Neural cell (in vitro differentiated cells): ENCODE measurements at places on chromosomes 5 and 9. TPM values are rescaled to one million over a fixed set of nuclear protein-coding genes. Genes with fewer than 3 reads are reported as not detected.

NUDT12 gene
- polyA plus RNA-seq, result 22.8 and 24.9 TPM in 2 replicates

CDH6 gene
- 2.1 and 2.3 TPM in 2 replicates for polyA plus RNA-seq

OR1J2 gene
- polyA plus RNA-seq, result not detected in 2 replicates

PTPA gene
- 50.5 and 62.8 TPM in 2 replicates for polyA plus RNA-seq

EMB gene
- 9.1 and 10.8 TPM in 2 replicates for polyA plus RNA-seq

PPIP5K2 gene
- polyA plus RNA-seq, result 133 and 153 TPM in 2 replicates

SLCO6A1 gene
- polyA plus RNA-seq, result not detected in 2 replicates

GLDC gene
- polyA plus RNA-seq, result 11.4 and 13.9 TPM in 2 replicates

RMRP gene
- polyA plus RNA-seq, result 9,508 TPM in 1 of 2 replicates, not detected in the other

PCDHGB6 gene
- 29.2 and 34.4 TPM in 2 replicates for polyA plus RNA-seq

CTSV gene
- polyA plus RNA-seq, result 0.32 and 1.8 TPM in 2 replicates

TICAM2 gene
- not detected in 2 replicates for polyA plus RNA-seq

NIPSNAP3A gene
- 51.9 and 52.3 TPM in 2 replicates for polyA plus RNA-seq

TAF1L gene
- not detected in 2 replicates for polyA plus RNA-seq

FOXD4L3 gene
- not detected in 2 replicates for polyA plus RNA-seq

GFM2 gene
- polyA plus RNA-seq, result 77.8 and 95.3 TPM in 2 replicates

SMIM33 gene
- not detected in 2 replicates for polyA plus RNA-seq

MRPL22 gene
- polyA plus RNA-seq, result 26.8 and 28.0 TPM in 2 replicates

RFK gene
- 94.6 and 131 TPM in 2 replicates for polyA plus RNA-seq

SAP30L gene
- polyA plus RNA-seq, result 18.5 and 32.7 TPM in 2 replicates

PCDHB1 gene
- polyA plus RNA-seq, result 0.10 TPM in 1 of 2 replicates, not detected in the other

HTR1A gene
- polyA plus RNA-seq, result not detected in 2 replicates

CD74 gene
- polyA plus RNA-seq, result not detected in 2 replicates

FST gene
- polyA plus RNA-seq, result 1.1 and 1.3 TPM in 2 replicates

CACFD1 gene
- polyA plus RNA-seq, result 75.4 and 78.0 TPM in 2 replicates
